ENCODE measurements at places on chromosomes 2 and 18. TPM values are rescaled to one million over a fixed set of nuclear protein-coding genes. Genes with fewer than 3 reads are reported as not detected.

PTH2R gene
- not detected for total RNA-seq

C2orf72 gene
- total RNA-seq = 0.65 TPM

CYP27C1 gene
- total RNA-seq = not detected

SERPINB10 gene
- not detected for total RNA-seq

CYP26B1 gene
- total RNA-seq = not detected

PAX8 gene
- 1.9 TPM for total RNA-seq
